Stimulated activated CD4-positive, alpha-beta T cell treated with anti-CD3 and anti-CD28 coated beads, Interleukin-12 subunit alpha, Interleukin-12 subunit beta, amount 100 ng/mL, for 48 hours (primary cell): ENCODE measurements at places on chromosomes 3 and 15.
A peak's percentile ranks its signal among the peaks of the same experiment; 100 is the strongest.

- DNase-seq, result no peak
These were observed 62.9 kb downstream of the ADCY5 start for GRCh38 chr3:123385981-123386380.

DNA sequence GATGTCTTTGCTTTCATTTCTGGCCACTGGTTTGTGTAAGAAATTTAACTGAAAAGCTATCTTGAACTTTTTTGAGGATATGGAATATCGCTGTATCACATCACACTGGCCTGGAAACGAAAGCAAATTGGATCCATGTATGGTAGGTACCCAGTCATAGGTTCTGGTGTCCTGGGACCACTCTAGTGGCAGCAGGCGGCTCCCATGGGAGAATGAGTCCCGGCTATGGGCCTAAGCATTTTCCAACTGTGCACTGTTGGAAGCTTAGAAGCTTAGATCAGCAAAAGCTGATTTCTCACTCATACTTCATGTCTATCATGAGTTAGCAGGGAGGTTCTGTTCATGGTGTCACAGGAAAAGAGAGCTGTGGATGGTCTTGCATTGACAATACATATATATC lies 323.2 kb downstream of the PLCL2 start:
- DNase-seq, result no peak

GRCh38 chr15:56356616-56357015 lies 8.6 kb upstream of the TEX9 start:
- no peak for DNase-seq

DNA sequence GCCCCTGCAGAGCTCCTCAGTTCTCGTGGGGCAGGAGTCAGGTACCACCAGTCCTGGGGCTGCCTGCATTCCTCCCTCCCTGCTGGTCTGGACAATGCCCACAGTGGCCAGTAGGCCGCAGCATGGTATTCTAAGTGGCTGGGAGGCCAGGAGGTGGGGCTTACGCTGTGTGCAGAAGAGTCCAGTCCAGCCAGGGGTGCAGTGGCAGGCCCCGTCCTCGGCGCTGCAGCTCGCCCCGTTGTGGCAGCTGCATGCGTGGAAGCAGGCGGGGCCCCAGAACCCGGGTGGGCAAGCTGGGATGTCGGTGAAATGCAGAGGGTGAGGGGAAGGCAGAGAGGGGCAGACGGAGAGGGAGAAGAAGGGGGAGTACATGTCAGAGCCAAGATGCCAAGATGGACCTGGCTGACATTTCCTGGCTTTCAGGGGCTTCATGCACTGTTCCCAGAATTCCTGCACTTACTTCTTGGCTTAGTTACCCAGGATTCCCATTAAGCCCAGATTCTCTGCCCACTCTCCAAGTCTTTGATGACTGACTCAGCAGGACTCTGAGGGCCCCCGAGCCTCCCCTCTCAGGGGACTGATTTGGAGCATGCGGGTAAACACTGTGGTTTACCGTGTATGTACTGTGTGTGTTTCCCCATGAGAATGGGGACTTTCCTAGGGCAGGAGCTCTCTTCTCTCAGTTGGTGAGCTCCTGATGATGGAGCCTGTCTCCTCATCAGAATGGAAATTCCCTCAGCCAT lies 47.5 kb downstream of the RAB11A start:
- DNase-seq, result peak; percentile 32

- DNase-seq, result no peak
These were observed 25.3 kb upstream of the HRH1 start for GRCh38 chr3:11128682-11129632.

DNA sequence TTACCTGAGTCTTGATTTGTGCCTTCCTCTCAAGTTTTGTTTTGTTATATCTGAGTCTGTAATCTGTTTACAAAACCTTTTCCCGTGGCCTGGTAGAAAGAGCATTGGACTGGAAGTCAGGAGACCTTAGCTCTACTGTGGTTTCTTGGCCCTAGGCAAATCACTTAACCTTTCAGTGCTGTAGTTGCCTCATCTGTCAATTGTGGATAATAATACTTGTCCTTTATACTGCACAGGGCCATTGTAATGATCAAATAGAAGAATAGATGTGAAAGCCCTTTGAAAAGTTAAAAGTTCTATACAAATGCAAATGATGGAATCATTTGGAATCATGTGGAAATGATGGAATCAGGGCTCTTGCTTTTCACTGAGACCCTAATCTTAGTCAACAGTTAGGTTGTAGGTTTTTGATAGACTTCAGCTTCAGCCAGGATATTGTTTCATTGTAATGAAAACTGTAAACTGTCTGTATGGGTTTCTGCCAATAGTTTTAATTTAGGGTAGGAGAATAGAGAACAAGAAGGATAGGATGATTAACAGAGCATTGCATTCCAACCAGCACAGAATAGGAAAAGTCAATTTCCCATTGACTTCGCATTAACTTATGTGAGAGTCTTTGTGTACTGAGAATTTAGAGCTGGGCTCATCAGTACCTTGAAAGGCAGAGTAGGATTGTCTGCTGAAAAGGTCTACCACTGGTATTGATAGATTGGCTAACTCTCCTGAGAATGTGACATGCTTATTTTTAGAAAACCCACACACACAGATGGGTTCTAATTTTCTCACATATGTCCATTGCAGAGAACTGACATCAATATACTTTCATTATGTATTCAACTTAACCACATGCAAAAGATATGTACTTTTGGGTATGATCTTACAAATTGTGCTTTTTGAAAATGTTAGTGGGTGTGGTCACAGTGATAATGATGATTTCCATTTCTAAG lies 21.8 kb downstream of the MAP2K5 start:
- no peak for DNase-seq

DNA sequence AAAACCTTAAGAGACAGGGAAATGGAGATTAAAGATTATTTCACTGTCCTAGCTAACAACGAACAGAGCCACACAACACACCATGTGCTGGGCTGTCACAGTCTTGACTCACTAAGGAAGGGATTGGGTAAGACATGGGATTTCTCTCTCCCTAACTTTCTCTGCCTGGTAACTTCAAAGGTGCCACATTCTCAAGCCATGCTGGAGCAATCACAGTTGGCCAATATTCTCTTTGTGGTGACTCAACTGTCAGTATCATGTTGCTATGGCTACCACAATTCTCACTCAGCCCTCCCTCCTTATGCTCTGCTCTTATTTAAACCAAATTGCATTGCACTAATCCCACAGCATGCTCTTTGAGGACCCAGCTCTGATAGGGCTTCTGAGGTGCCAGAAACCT lies 74.0 kb downstream of the OXNAD1 start:
- DNase-seq, result no peak

DNA sequence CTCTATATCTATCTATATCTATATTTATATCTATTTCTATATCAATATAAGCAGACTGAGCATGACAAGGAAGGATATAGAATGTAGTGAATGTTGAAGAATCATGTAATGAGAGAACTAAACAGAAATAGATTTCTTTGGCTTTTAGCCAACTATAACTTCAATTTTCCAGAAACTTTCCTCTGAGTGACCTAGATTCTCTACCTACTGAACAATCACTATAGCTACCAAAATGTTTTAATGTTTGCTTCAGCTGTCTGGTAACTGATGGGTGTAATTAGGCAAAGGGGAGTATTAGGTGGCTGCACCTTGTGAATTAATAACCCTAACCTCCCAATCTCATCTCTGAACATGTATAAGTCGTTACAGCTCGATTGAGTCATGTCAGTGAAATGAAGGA lies 76.4 kb upstream of the ROBO1 start:
- DNase-seq, result no peak

DNA sequence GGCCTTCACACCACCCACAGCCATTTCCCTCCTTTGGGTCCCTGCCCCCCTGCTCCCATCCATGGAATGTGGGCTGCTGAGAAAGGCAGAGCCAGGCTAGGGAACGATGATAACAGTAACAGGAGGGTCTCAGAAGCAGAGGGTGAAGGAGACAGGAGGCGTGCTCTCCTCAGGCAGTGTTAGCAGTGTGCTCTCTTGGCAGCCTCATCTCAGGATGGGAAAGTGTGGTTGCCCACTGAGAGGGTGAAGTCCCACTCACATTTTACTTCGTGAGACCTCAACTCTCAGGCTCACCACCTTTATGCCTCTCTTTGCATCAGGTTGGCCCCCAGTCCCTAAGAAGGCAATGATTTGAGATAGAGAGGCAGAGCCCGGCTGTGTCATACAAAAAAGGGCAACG lies 24.5 kb downstream of the TIGIT start:
- DNase-seq, result no peak
